Adrenal gland (tissue), 19 donors: ENCODE measurements at places on chromosomes 5 and 9. TPM values are rescaled to one million over a fixed set of nuclear protein-coding genes. Genes with fewer than 3 reads are reported as not detected.

Gene GRXCR2
- polyA plus RNA-seq, result not detected

Gene MPDZ
- 10.7 TPM for polyA plus RNA-seq

- H3K27ac ChIP-seq, result peak overlapping the region; percentile 91
- H3K4me1 ChIP-seq, result peaks cover 24% of the 10 kb centered on the region
- no peaks in the 10 kb centered on the region for H3K36me3 ChIP-seq
Observed at GRCh38 chr5:151758141-151758429, 346 bp downstream of the ATOX1 start.

GRCh38 chr9:78654324-78654723, 357.4 kb downstream of the PSAT1 start:
- no peaks in the 10 kb centered on the region for H3K4me1 ChIP-seq
- DNase-seq, result no peak
- H3K4me3 ChIP-seq, result no peak overlapping the region
- no peaks in the 10 kb centered on the region for H3K36me3 ChIP-seq
- no peaks in the 10 kb centered on the region for H3K27me3 ChIP-seq
- no peak overlapping the region for H3K27ac ChIP-seq

- no peaks in the 10 kb centered on the region for H3K4me1 ChIP-seq
- no peak overlapping the region for H3K4me3 ChIP-seq
- no peaks in the 10 kb centered on the region for H3K27me3 ChIP-seq
- DNase-seq, result no peak
- no peak overlapping the region for H3K27ac ChIP-seq
- H3K36me3 ChIP-seq, result no peaks in the 10 kb centered on the region
Observed at GRCh38 chr9:17065062-17065461, 69.8 kb upstream of the CNTLN start.

- H3K27ac ChIP-seq, result peak overlapping the region; percentile 46
- peak; percentile 89 for DNase-seq
- H3K36me3 ChIP-seq, result no peaks in the 10 kb centered on the region
- H3K4me1 ChIP-seq, result peaks cover 15% of the 10 kb centered on the region
- H3K4me3 ChIP-seq, result peak overlapping the region; percentile 55
- no peaks in the 10 kb centered on the region for H3K27me3 ChIP-seq
Observed at GRCh38 chr9:136882109-136882946, 4.0 kb upstream of the TRAF2 start.

GRCh38 chr5:65830856-65831255, 95.5 kb upstream of the ERBIN start:
- DNase-seq, result no peak
- H3K4me1 ChIP-seq, result no peaks in the 10 kb centered on the region
- H3K27ac ChIP-seq, result no peak overlapping the region
- H3K27me3 ChIP-seq, result no peaks in the 10 kb centered on the region
- H3K36me3 ChIP-seq, result no peaks in the 10 kb centered on the region

- peaks cover 9% of the 10 kb centered on the region for H3K4me1 ChIP-seq
- no peak for DNase-seq
Observed at GRCh38 chr9:36136894-36137391, 410 bp downstream of the GLIPR2 start.

DNA sequence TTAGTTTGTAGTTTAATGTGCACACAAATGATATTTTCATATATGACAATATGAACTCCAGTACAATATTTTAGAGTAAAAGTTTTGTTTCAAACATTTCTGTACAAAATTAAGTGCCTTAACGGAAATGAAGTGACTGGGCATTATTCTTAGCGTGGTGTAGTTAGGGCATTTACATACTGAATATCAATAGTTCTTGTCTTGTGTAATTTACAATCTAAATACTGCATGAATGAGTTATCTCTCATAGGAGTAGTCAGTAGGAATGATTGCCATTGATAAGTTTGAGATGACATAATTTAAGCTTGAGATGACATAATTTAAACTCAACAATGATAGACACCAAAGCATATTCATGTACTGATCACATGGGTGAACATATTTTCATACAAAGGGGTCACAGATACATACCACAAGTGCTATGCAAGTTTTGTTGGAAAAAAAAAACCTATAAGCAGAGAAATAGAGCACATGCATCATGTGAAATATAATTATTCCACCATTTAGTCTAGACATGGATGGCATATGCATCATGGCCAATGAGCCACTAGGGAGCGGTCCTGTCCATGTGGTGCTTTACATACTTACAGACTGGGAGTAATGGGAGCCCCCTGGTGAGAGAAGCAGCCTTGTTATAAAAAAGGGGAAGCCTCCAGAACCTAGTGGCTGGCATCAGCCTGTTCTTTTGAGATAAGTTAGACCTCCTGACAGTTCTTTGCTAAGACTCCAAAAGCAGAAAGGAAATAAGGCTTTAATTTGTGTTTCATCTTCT, 1523.9 kb downstream of the MAT2B start:
- H3K4me3 ChIP-seq, result no peak overlapping the region
- no peak overlapping the region for H3K27ac ChIP-seq
- H3K4me1 ChIP-seq, result no peaks in the 10 kb centered on the region
- no peak for DNase-seq
- no peaks in the 10 kb centered on the region for H3K36me3 ChIP-seq

- no peak overlapping the region for H3K4me3 ChIP-seq
- H3K36me3 ChIP-seq, result no peaks in the 10 kb centered on the region
- H3K4me1 ChIP-seq, result no peaks in the 10 kb centered on the region
Observed at GRCh38 chr5:1782385-1783215, 17.0 kb downstream of the MRPL36 start.

GRCh38 chr5:177302354-177303110, 987 bp downstream of the RAB24 start:
- peaks cover 31% of the 10 kb centered on the region for H3K36me3 ChIP-seq
- no peaks in the 10 kb centered on the region for H3K27me3 ChIP-seq
- no peak overlapping the region for H3K4me3 ChIP-seq
- H3K4me1 ChIP-seq, result peaks cover 39% of the 10 kb centered on the region

DNA sequence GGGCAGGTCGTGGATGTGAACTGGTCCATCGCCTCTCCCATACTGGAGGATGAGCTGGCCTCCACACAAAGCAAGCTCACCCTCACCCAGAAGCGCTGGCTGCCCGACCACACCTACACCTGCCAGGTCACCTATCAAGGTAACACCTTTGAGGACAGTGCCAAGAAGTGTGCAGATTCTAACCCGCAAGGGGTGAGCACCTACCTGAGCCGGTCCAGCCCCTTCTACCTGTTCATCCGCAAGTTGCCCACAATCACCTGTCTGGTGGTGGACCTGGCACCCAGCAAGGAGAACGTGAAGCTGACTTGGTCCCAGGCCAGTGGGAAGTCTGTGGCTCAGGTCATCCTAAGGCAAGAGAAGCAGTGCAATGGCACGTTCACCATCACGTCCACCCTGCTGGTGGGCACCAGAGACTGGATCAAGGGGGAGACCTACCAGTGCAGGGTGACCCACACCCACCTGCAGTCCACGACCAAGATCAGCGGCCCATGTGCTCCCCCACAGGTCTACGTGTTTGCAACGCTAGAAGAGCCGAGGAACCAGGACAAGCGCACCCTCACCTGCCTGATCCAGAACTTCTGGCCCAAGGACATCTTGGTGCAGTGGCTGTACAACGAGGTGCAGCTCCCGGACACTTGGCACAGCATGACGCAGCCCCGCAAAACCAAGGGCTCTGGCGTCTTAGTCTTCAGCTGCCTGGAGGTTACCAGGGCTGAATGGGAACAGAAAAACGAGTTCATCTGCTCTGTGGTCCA, 71.3 kb downstream of the INSL6 start:
- no peaks in the 10 kb centered on the region for H3K36me3 ChIP-seq
- no peak overlapping the region for H3K27ac ChIP-seq
- no peak overlapping the region for H3K4me3 ChIP-seq

GRCh38 chr9:22158927-22159346, 149.8 kb upstream of the CDKN2B start:
- DNase-seq, result peak; percentile 50
- H3K4me3 ChIP-seq, result no peak overlapping the region
- H3K27ac ChIP-seq, result no peak overlapping the region
- no peaks in the 10 kb centered on the region for H3K27me3 ChIP-seq

DNA sequence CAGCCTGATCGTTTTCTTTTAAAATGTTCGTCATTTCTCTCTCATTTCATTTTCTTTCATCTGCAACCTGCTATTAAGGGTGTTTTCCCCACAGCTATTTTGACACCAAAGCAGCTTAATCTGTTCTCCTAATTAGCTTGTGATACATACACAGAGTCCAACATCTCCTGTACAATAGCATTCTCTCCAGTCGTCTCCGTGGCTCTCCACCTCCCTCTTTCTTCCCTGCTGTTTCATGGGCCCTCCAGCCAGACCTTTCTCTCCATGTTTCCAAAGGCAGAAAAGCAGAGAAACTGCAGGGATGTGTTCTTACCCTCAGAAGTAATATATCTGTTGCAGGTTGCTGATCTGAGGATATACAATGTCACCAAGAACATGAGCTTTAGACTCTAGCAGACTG, 88.8 kb upstream of the SPOCK1 start:
- H3K36me3 ChIP-seq, result no peaks in the 10 kb centered on the region
- DNase-seq, result no peak
- no peaks in the 10 kb centered on the region for H3K4me1 ChIP-seq
- H3K4me3 ChIP-seq, result no peak overlapping the region

Gene THBS4
- 9.3 TPM for polyA plus RNA-seq

- DNase-seq, result no peak
- H3K27ac ChIP-seq, result no peak overlapping the region
- H3K4me3 ChIP-seq, result no peak overlapping the region
- no peaks in the 10 kb centered on the region for H3K36me3 ChIP-seq
Observed at GRCh38 chr5:144122641-144123040, 47.8 kb downstream of the YIPF5 start.

- no peak overlapping the region for H3K27ac ChIP-seq
- no peaks in the 10 kb centered on the region for H3K36me3 ChIP-seq
- H3K27me3 ChIP-seq, result no peaks in the 10 kb centered on the region
- H3K4me3 ChIP-seq, result no peak overlapping the region
- DNase-seq, result no peak
Observed at GRCh38 chr9:111443454-111443853, 40.7 kb downstream of the ECPAS start.

- H3K27ac ChIP-seq, result no peak overlapping the region
- no peaks in the 10 kb centered on the region for H3K4me1 ChIP-seq
Observed at GRCh38 chr9:33737811-33738606, 57.4 kb upstream of the PRSS3 start.

DNA sequence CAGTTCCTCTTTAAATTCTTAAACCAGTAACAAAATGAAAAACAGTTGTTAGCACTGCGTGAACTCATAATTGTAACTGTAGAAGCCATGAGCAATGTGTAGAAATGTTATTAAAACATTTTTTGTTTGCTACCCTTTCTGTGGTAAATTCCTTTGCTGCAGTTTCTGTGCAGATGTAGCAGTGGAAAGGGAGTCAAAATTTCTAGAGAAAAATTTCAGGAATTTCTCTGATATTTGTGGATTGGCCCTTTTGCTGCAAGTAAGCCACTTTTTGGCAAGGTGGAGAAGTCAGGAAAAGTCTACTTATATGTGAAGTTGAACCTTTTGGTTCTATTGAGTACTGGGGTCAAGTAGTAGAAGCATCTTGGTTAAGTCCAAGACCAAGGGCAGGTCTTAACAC, 10.1 kb downstream of the FBXL7 start:
- no peak overlapping the region for H3K27ac ChIP-seq
- H3K4me1 ChIP-seq, result peaks cover 35% of the 10 kb centered on the region
- DNase-seq, result no peak
- H3K4me3 ChIP-seq, result no peak overlapping the region
